Esophagus muscularis mucosa (tissue), 4 donors: ENCODE measurements at places on chromosomes 16 and 17. TPM values are rescaled to one million over a fixed set of nuclear protein-coding genes. Genes with fewer than 3 reads are reported as not detected.

DNA sequence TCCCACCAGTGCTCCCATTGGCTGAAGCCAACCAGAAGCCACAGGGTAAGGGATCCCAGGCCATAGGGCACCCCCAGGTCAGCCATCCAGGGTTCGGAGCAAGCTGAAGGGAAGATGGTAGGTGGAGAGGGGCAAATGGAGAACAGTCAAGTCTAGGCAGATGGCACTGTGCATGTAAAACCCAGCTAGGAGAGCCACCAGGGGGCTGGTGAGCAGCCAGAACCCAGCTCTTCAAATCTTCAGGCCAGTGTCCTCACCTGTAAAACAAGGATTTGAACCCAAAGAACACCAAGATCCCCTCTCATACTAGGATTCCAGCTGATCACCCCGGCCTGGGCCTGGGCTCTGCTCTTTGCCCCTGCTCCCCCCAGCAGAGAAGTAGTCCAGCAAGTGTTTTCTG is 43.5 kb downstream of the GINS3 start:
- H3K4me1 ChIP-seq: no peaks in the 10 kb centered on the region
- H3K27me3 ChIP-seq: no peaks in the 10 kb centered on the region
- DNase-seq: no peak
- H3K27ac ChIP-seq: no peak overlapping the region

- H3K27me3 ChIP-seq: no peaks in the 10 kb centered on the region
- no peaks in the 10 kb centered on the region for H3K36me3 ChIP-seq
- H3K27ac ChIP-seq: peak overlapping the region; percentile 59
- no peak for DNase-seq
- H3K4me1 ChIP-seq: peaks cover 37% of the 10 kb centered on the region
These were observed 68.8 kb downstream of the CMIP start for GRCh38 chr16:81513204-81514040.

DNA sequence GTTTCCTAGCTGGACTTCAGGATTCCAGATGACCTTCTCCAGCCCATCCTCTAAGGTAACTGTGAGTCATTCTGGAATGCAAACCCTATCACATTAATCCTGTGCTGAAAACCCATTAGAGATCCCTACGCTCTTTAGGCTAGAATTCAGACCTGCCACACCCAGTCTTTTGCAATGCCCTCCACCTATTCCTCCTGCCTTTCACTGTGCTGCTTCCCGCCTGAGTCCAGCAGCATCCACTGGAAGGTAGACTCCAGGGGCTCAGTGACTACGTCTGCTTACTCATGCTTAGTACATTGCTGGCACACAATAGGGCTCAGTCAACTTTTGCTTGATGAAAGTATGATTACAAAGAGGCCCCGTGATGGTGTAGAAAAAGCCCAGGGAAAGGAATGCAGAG is 121.1 kb downstream of the SPACA3 start:
- H3K4me3 ChIP-seq: no peak overlapping the region
- H3K27ac ChIP-seq: no peak overlapping the region
- DNase-seq: no peak
- peaks cover 13% of the 10 kb centered on the region for H3K4me1 ChIP-seq

DNA sequence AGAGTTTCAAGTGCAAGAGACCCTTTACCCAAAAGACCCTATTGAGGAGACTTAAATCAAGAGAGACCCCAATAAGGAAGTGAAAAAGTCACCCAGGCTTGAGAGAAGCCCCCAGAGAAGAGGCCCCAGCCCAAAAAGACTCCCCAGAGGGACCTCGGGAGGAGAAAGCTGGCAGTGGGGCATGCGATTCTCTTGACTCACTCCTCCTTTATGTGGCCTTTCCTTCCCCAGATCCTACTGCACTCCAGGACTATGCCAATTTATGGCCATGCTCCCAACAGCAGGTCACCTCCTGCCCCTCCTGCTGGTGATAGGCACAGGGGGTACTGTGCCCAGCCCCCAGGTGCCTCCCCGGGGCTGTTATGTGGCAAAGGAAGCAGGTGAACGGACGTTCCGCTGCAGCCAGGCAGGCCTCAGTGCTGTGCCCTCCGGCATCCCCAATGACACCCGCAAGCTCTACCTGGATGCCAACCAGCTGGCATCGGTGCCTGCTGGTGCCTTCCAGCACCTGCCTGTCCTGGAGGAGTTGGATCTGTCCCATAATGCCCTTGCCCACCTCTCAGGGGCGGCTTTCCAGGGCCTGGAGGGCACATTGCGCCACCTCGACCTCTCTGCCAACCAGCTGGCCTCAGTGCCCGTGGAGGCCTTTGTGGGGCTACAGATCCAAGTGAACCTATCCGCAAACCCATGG is 16.3 kb downstream of the LRRC3C start:
- DNase-seq: no peak
- H3K27ac ChIP-seq: no peak overlapping the region
- no peak overlapping the region for H3K4me3 ChIP-seq

GRCh38 chr16:62068747-62069146 is 32.5 kb upstream of the CDH8 start:
- no peaks in the 10 kb centered on the region for H3K4me1 ChIP-seq
- no peak for DNase-seq
- H3K4me3 ChIP-seq: no peak overlapping the region
- no peaks in the 10 kb centered on the region for H3K36me3 ChIP-seq
- no peaks in the 10 kb centered on the region for H3K27me3 ChIP-seq

GRCh38 chr17:31093866-31094599 is 744 bp upstream of the NF1 start:
- H3K4me3 ChIP-seq: peak overlapping the region; percentile 88
- no peaks in the 10 kb centered on the region for H3K27me3 ChIP-seq
- no peak for DNase-seq
- H3K27ac ChIP-seq: peak overlapping the region; percentile 97

PDILT gene
- not detected for total RNA-seq
